Fibroblast of skin of scalp (primary cell): ENCODE measurements at places on chromosomes 3 and 15.

GRCh38 chr3:161320837-161321236 is 50.5 kb downstream of the SPTSSB start:
- DNase-seq = no peak

DNA sequence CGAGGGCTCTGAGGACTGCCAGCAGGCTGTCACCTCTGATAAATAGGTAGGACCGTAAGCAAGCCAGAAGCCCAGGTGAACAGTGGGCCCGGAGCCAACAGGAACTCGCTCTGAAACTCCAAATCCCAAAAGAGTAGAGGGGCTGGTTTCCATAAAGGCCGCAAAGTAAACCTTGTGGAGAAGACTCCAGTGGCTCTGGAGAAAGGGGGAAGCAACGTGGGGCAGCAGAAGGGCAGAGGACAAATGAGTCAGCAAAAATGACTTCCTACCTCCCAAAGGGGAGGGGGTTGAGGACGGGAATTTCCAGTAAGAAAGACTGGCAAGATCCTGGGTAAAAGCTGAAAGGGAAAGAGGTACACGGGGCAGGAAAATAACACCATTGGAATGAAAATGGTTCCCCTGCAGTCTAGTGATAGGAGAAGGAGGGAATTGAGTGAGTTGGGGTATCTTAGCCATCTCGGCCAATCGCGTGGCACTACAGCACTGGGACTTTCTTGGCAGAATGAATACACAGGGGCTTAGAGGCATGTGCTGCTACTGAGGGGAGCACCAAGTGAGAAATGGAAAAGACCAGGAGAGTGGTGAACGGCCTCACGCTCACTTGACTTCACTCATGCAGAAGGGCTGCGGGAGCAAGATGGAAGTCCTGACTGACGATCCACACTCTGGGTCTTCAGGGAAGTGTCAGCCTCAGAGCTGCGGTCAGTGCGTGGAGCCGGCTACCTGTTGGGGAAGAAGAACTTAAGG is 33.2 kb downstream of the BMF start:
- DNase-seq = no peak

DNA sequence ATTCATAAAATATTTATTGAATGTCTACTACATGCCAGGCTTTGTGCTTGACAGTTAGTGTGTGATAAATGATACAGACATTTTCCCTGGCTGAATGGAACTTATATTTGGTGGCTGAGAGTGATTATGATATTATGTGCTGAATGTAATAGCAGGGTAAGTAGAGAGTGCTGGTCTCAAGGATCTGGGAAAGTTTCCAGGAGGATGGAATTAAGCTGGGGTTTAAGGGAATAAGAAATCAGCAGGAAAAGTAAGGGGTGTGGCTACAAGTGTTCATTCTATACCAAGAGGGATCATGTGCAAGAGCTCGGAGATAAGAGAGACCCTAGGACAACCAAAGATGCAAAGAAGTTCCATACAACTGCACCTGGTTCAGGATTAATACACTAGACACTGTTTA is 500.1 kb upstream of the CFAP20DC start:
- DNase-seq = peak; percentile 58

DNA sequence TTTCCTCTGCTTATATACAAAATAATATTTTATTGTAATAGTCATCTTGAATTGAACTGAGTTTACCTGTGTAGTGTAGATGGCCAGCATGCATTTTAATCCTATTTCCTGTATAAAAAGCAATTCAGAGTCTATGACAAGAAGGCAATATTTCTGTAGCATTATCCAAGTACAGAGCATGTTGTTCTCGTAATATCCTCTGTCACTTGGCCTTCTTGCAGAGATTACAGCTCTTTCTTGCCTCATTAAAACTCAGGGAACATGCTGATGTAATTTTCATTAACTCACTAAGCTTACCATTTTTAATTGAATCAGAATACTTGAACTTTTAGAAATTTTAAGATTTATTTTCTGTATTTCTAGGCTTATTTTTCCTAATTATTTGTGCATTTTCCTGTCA is 203.3 kb upstream of the AGTR1 start:
- no peak for DNase-seq

GRCh38 chr3:8595695-8596115 is 48.9 kb downstream of the SSUH2 start:
- no peak for DNase-seq

- no peak for DNase-seq
Observed at GRCh38 chr3:53671192-53671960, 174.8 kb downstream of the CHDH start.
